Stimulated activated naive CD8-positive, alpha-beta T cell treated with anti-CD3 and anti-CD28 coated beads, Interleukin-15, Interleukin-2, amounts not matched to agents 100 U/mL and 50 U/mL, for 24 hours (primary cell): ENCODE measurements at places on chromosomes 13 and 19.

DNA sequence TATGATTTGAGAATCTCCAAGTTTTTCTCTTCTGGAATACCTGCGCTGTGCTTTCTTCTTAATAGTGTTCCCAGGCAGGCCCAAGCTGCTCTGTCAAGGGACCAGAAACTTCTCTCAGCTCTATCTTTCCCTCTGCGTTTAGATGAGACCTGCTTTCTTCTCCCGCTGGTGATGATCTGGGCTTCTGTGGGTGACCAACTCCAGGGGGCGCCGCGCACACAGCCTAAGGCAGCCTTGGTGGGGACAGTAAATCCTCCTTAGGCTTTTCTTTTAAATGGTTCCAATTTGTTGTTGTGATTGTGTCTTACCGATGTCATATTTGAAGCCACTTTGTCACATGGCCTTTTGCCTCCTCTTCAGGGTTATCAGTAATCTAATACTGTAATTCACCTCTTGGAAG is 439.4 kb upstream of the KLF12 start:
- DNase-seq: peak; percentile 23

- DNase-seq: peak; percentile 65
Measured at GRCh38 chr19:38049105-38049649, 142.2 kb downstream of the SIPA1L3 start.

DNA sequence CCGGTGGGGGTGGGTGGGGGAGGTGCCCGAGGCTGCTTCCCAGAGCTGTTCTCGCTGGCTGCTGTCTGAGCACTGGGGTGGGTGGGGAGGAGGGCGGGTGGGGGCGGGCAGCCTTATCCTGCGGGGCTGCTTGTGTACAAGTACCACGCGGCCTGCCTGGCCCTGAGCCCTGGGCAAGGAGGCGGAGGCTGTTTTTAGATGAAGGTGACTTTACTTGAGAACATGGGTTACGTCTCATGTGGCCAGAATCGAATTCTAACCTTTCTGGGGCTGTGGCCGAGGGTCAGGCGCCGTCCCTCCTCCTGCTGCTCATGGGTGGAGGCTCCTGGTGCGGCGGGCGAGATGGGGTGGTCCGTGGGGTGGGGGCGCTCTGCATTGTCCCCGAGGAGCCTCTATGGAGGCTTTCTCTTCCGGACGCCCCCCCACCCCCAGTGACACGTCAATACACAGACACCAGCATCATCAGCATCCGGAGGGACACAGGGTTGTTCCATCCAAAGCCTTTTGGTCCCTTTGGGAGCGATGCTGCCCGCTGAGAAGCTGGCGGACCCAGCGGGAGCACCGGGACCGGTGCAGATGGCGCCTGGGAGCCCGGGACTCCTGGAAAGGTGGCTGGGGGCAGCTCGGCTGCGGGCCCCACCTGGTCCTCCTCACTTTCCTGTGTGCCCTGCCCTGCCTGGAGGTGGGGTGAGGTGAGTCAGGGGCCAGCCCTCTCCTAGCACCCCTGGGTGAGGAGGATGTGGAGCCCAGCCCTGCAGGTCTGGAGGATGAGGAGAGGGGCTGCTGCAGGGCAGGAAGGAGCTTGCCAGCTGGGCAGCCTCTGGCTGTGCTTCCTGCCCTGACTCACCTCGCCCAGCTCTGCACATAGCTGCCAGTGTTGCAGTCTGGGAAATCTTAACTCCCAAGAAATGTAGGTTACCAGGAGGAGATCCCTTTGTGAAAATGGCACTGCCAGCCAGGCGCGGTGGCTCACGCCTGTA is 3.4 kb downstream of the BSG start:
- DNase-seq: no peak

DNA sequence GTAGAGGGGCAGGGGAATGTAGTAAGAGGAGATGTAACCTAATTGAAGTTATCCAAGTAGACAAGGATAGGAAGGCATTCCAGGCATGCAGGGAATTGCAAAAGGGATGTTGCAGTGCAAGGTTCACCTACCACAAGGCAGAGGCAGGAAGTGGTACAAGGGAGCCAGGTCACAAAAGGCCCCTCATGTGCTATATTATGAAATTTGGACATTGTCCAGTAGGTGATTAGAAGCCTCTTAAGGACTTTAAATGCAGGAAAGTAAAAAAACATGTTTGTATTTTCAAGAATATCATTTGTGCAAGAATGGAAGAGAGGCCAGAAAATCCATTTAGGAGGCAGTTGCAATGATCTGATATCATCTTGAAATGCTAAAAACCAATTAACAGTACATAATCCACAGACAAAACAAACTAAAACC is 111.4 kb downstream of the FRY start:
- no peak for DNase-seq

- no peak for DNase-seq
Measured at GRCh38 chr19:45616704-45617017, 14.6 kb upstream of the GPR4 start.

DNA sequence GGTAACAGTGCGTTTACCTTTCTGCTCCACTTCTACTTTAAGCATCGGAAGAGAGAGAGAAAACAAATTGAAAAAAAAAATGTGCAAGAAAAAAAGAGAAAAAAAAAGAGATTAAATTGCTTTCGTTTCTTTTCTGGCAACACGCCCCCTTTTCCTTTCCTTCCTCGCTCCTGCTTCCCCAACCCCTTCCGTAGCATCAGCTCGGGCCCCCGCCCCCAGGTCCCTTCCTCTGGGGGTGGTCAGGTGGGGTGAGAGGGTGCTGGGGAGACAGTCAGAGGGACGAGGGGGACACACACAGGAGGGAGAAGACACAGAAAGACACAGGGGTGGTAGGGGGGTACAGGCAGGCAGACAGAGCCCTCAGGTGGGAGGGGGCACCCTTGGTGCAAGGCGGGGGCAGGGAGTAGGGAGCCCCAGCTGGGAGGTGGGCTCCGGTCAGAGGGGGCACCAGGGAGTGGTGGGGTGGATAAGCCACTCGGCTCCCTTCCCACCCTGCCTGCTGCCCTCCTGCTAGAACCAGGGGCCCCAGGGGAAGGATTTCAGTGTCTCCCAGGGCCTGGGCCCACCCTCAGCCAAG is 30.7 kb upstream of the ASF1B start:
- DNase-seq: no peak

- DNase-seq: no peak
Measured at GRCh38 chr13:49594576-49594975, 9.2 kb upstream of the RCBTB1 start.

DNA sequence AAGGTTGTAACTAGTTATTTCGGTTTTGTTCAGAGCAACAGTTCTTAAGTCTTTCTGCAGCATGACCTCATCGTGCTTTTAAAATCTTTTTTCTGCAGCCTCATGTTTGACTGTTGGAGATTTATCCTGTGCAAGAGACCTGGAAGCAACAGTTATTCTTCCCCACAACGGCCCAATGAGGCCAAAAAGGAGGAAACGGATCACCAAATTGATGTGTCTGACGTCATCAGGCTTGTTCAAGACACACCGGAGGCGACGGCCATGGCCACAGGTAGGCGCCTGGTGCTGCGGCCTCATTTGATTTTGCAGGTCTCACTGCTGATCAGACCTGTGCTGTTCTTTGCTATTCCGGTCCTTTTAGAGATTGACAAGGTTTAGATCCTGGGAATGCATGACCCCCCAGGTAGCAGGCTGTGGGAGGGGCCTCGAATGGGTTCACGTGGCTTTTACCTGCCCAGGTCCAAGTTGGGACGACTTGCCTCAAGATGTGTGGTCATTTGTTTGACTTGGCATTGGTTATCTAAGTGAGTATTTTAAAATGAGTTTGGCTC is 66.8 kb upstream of the MCF2L start:
- no peak for DNase-seq

GRCh38 chr13:110250258-110250891 is 56.6 kb downstream of the COL4A1 start:
- DNase-seq: no peak

DNA sequence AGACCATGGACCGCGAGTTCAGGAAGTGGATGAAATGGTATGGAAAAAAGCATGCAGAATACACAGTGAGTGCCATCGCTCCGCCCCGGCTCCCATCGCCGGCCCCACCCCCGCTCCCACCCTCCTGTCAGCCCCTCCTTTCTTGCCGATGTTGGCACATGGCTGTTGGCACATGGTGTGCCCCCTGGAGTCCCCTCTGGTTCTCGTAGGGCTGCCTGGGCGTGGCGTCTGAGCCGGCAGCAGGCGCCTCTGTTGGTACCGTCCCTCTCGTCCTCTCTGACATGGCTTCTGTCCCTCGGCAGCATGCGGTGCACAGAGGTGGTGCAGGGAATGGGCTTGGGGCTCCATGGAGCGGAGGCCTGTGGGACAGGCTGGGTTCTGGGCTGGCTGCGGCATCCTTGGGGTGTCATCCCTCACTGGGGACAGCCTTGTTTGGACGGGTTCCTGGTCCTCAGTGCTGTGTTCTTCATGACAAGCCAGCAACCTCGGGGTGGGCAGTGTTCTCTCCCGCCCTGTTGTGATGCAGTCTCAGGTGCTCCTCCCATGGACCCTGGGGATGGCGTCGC is 30.9 kb downstream of the DOT1L start:
- no peak for DNase-seq

- peak; percentile 53 for DNase-seq
Measured at GRCh38 chr19:1276628-1277022, 1.3 kb downstream of the FAM174C start.

DNA sequence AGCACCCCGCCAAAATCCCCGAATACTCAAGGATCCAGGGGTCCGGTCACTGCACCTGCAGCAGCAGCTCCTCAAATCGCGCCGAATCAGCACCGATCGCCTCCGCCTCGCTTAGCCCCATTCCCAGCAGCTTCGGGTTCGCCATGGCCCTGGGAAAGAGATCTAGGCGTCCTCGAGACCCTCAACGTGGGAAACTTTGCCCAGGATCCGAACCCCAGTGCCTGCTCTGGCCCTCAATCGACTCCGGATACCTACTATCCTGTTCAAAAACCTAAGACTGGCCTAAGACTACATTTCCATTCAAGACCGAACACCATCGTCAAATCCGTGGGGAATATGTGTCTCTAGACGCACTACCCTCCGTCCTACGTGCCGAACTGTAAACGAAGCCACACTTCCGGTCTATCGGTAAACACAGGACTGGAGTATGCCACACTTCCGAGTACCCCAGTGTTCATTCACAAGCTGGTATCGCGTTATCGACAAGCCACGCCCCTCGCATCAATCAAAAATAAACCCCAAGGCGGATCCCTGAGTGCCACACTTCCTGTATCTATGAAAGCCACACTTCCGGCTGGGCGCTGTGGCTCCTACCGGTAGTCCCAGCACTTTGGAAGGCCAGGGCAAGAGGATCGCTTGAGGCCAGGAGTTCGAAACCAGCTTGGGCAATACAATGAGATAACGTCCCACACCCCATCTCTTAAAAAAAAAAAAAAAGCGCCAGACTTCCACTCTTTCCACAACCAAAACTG is at the start of gene PIH1D1:
Gene PIH1D1, minus strand, starts transcription at position 385 of the 752 bp plus-strand sequence. Its CDS starts 240 bp downstream, at position 145.
- peak; percentile 93 for DNase-seq

- DNase-seq: no peak
Measured at GRCh38 chr19:33235996-33236350, 10.3 kb upstream of the SLC7A10 start.

DNA sequence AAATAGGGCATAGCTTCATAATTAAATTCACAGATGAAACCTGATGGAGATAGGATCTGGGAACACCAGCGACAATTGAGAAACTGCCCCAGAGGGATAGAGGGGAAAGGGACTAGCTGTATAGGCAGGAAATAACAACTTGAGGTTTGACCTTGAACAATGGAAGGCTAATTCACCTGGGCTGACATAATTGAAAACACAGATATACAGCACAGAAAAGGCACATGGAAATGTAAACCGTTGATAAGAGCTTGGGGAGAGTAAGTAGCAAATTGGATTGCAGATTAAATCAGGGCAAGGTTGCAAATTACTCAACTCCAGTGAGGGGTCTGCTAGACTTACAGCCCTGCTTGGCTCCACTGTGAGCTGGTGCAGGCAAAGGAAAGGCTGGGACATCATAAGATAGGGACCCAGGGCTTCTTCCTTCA is 246.7 kb downstream of the DLEU7 start:
- DNase-seq: no peak

DNA sequence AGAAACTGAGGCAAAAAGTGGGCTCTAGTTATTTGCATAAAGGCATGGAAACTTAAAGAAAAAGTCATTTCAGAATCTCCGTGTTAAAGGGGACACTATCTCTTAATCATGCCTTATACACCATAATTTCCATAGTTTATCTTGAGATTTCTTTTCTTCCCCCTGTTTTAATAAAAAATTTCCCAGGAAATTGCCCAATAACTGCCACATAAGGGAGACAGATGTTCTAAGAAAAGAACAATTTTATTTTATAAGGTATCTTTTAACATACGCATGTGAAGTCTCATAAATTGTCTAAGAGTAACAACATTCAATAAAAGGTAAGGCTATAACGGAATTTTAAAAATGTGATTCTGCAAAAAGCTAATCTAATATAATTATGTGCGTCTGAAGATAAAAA is 371.3 kb downstream of the IRS2 start:
- no peak for DNase-seq

DNA sequence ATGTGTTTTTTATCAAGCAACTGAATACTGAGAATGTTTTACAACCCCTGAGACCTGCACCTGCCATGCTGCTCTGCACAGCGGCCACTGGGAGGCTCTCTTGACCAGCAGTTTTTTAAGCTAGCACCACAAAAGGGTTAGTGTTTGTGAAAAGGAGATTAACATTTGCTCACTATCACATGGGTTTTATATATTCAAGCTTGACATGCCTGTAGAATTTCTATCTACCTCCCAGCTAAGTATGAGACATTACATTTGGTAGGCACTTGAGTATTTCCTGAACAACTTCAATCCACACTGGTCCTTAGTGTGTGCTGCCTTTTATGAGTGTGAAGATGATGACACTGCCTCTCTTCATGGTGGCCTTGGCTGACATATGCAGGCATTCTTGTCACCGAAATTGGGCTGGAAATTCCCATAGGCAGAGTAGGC is 1238.9 kb downstream of the UQCRFS1 start:
- DNase-seq: peak; percentile 6

DNA sequence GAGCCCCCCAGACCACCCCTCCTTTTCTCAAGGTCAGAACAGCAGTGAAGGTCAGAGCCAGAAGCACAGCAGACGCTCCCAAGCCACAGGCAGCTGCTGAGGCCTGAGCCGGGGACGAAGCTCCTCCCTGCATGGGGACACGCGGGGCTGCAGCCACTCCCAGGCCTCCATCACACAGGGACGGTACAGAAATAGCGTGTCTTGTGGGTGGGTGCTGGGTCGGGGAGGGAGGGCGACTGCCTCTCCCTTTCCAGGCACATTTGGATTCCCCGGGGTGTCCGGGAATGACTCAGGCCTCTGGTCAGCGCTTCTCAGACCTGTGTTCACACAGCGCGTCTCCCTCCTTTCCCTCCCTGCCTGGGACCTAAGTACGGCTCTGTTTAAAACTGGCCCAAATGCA is 33.2 kb downstream of the RASA3 start:
- peak; percentile 26 for DNase-seq

DNA sequence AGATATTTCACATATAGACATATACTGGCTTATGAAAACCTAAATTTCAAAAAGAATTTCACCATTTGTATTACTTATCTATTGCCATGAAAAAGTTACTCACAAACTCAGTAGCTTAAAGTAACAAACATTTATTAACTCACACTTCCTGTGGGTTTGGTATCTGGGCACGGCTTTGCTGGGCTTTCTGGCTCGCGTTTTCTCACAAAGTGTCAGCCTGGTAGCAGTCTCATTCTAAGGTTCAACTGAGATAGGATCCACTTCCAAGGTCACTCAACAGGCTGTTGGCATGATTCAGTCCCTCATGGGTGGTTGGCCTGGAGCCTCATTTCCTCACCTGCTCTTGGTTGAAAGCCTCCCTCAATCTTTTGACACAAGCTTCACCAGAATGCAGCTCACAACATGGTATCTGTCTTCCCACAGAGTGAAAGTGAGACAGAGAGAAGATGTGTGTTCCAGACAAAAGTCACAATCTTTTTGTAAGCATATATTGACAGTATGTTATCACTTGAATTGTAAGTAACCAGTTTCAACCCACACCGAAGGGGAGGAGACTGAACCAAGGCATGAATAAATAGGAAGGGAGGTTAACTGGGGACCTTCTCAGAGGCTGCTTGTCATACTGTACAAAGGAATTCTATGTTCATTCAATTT is 1065.8 kb upstream of the SPRY2 start:
- DNase-seq: no peak
